ENCODE measurements at places on chromosomes 1 and 21. TPM values are rescaled to one million over a fixed set of nuclear protein-coding genes. Genes with fewer than 3 reads are reported as not detected.

The FGR gene
- total RNA-seq, result 0.31 TPM

The GJC2 gene
- total RNA-seq, result 1.3 TPM

The MYOCOS gene
- total RNA-seq, result not detected

The ICOSLG gene
- total RNA-seq, result 0.31 TPM

The RGS13 gene
- not detected for total RNA-seq

The TCHHL1 gene
- total RNA-seq, result not detected

The ANXA9 gene
- total RNA-seq, result not detected

The HSD17B7 gene
- 41.9 TPM for total RNA-seq

The F13B gene
- total RNA-seq, result not detected

The FAM78B gene
- total RNA-seq, result 16.3 TPM

The CXADR gene
- 261 TPM for total RNA-seq

The TXNDC12 gene
- 19.1 TPM for total RNA-seq

The LRRC38 gene
- not detected for total RNA-seq

The AVPR1B gene
- not detected for total RNA-seq

The AMY2A gene
- not detected for total RNA-seq

The SON gene
- 240 TPM for total RNA-seq

The TSPAN2 gene
- total RNA-seq, result 28.2 TPM

The ALG14 gene
- 4.7 TPM for total RNA-seq

The ZNHIT6 gene
- 16.9 TPM for total RNA-seq

The AHCYL1 gene
- 37.6 TPM for total RNA-seq

The KRTAP10-3 gene
- total RNA-seq, result not detected

The PADI2 gene
- total RNA-seq, result 1.6 TPM

The SPRR2B gene
- not detected for total RNA-seq

The PLPPR4 gene
- total RNA-seq, result 158 TPM

The FMO5 gene
- total RNA-seq, result 0.63 TPM

The GBP2 gene
- not detected for total RNA-seq

The KIF14 gene
- 3.8 TPM for total RNA-seq

The ARHGEF2 gene
- total RNA-seq, result 185 TPM

The CPLANE2 gene
- total RNA-seq, result 15.0 TPM

The CDC7 gene
- total RNA-seq, result 21.0 TPM

The UBE2Q1 gene
- 22.5 TPM for total RNA-seq

The SASS6 gene
- 5.6 TPM for total RNA-seq
